ENCODE measurements at places on chromosomes 7 and 10.

DNA sequence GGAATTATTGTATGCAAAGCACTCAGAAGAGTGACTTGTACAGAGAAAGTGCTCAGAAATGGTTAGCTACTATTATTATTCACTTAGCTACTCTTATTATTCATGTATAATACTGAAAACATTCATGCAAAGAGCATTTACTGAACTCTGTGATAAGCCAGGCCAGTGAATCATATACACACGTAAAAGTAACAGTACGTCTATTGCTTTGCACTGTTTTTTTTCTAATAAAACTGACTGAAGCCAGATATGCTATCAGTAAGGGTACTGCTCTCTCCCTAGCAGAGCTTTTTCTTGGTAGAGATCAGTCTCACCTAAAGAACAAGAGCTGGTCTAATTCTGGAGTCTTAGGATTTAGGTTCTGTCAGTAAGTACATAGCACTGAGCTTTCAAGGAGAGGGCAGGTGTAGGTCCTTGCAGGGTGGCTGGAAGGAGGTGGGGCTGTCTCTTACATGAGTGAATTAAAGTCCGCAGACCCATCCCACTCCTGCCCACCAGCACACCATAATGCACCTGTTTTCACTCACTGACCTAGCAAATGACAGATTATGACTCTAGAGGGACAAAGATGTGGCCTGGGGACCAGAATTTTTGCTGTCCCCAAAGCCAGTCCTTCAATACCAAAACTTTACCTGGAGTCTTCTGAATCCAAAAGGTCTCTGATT lies 145.9 kb downstream of the ARID5B start:
- DNase-seq, result no peak

DNA sequence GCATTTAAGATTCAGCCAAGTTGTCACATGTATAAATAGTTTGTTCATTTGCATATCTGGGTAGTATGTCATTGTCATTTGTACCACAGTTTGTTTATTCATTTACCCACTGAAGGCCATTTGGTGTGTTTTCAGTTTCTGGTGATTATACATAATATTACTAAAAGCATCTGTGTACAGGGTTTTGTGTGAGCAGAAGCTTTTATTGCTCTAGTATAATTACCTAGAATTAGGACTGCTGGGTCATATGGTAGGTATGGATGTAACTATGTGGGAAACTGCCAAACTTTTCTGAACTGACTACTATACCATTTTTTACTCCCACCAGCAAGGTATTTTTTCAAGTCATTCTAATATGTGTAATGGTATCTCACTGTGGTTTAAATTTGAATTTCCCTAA lies 584.0 kb upstream of the GHITM start:
- DNase-seq, result no peak

GRCh38 chr7:106037489-106038176 lies 74.5 kb downstream of the SYPL1 start:
- DNase-seq, result no peak

GRCh38 chr7:12965767-12966166 lies 278.3 kb downstream of the ARL4A start:
- no peak for DNase-seq

DNA sequence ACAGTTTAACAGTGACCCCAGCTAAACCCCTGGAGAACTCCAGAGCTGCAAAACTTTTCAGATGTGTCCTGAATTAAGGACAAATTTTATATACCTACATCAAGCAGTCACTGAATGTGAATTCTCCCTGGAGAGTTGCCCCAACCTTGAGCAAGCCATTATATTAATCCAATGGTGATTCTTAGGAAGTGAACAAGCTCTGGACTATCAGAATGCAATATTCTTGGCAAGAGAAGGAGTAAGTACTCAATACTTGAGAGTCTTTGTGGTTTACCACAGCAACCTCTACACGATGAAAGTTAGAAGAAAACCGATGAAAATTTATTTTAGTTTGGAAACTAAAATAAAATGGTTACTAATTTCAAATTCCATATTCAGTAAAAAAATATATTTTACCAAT lies 19.3 kb upstream of the ZNF365 start:
- DNase-seq, result peak; percentile 8

- peak; percentile 59 for DNase-seq
Observed at GRCh38 chr10:18713077-18713476, 53.8 kb downstream of the ARL5B start.

DNA sequence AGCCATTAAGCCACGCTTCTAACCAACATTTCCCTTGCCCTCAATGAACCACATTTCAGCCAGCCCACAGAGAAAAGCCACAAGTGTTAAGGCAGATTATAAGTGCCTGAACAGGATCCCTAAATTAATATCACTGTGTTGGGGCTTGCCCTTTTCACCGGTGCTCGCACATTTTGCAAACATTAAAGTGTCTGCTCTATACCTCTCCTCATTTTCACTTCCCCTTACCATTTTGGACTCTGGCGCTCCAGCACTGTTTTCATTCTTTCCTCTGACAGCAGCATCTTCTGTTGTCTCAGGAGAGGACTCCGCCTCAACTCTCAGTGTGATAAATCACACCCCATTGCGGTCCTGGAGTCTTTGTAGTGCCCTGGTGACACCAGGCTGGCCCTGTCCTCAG lies 274.2 kb downstream of the BAMBI start:
- no peak for DNase-seq

GRCh38 chr10:133276100-133276434 lies 601 bp downstream of the ADAM8 start:
- no peak for DNase-seq

DNA sequence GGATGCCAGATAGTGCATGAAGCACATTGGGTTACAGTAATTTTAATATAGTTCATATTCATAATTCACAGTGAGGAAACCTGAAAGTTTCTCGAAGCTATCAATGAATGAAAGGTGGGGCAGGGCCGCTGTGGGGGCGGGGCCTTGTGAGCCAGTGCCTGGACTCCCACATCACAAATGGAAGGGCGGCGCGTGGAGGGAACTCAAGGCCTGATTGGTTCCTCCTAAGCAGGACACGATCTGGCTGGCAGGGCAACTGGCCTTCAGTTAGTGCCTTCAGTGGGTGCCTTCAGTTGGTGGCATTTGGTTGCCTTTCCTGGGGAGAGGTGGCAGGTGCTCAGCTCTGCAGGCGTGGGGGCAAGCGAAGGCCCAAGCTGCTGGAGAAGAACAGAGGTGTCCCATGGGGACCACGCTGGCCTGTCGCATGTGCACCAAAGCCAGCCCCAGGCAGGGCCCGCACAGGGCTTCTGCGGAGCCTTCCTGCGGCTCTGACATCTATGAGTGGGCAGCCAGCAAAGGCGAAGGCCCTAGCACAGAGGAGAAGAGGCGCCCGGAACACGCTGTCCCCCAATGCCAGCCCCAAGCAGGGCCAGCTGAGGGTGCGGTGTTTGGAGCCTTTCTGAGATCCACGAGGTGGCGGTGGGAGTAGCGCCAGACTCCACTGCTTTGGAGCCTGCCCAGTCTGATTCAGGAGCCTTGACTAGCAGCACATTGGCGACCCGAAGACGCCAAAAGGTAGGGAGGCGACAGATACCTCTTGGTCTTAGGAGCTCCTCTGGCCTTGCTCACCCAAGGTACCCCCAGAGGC lies 118.0 kb upstream of the PDSS1 start:
- no peak for DNase-seq

- DNase-seq, result no peak
Observed at GRCh38 chr7:124032369-124033094, at the start of gene TMEM229A. TMEM229A (minus strand) TSS chr7:124033067; CDS start chr7:124033003, 64 bp downstream.

DNA sequence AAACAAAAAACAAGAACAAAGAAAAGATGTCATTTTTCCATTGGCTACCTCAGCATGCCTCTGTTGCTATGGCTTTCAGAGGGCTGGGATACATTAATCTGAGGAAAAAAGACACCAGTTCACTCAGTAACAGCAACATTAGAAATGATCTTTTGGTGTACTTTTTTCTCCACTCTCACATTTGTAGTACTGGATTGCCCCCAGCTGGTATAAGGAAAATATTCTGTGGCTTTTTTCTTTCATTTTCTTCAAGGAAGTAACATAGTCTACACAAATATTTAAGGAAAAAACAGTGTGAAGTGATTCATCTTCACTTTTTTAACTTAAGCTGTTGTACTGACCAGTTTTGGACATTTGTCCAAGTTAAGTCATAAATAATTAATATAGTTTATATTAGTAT lies 482.3 kb downstream of the SORCS1 start:
- no peak for DNase-seq

GRCh38 chr7:52026140-52026539 lies 709.5 kb upstream of the COBL start:
- DNase-seq, result no peak

DNA sequence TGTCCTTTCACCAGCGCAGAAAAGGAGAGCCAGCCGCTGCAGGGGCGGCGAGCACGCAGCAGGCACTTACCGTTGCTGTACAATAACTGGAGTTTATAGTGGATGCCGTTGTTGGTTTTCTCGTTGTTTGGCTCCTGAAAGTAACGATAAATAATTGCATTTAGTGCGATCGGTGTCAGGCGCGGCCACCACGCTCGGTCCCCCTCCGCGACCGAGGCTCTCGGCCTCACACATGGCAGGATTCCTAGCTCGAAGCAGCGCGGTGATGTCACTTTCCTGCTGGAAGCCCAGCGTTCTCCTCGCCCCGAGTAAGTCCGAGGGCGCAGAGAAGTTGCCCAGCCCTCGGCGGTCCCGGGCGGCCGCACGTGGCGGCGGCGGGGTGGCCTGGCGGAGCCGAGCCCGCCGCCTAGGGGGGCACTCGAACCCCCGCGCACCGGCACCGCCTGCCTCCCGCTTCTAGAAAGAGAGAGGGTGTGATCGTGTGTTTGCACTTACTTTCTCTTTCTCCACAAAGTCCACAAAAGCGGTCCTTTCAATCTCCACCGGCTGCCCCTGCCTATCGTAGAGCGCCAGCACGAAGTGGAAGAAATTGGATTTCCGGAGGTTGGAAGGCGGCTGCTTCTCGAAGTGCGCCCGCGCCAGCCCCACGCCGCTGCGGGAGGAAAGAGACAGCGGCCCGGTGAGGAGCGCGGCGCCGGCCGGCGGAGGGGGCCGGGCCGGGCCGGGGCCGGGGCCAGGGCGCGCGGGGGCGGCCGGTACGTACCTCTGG lies 1.0 kb downstream of the EBF3 start:
- no peak for DNase-seq

GRCh38 chr7:156559001-156559400 lies 81.6 kb upstream of the RNF32 start:
- no peak for DNase-seq

- no peak for DNase-seq
Observed at GRCh38 chr10:11441151-11441535, 170.3 kb downstream of the USP6NL start.

GRCh38 chr7:148991536-148991935 lies 36.8 kb downstream of the PDIA4 start:
- DNase-seq, result no peak

- no peak for DNase-seq
Observed at GRCh38 chr10:118521415-118522117, 73.9 kb downstream of the PRLHR start.

GRCh38 chr7:27118580-27118979 lies 12.0 kb downstream of the HOXA4 start:
- no peak for DNase-seq

DNA sequence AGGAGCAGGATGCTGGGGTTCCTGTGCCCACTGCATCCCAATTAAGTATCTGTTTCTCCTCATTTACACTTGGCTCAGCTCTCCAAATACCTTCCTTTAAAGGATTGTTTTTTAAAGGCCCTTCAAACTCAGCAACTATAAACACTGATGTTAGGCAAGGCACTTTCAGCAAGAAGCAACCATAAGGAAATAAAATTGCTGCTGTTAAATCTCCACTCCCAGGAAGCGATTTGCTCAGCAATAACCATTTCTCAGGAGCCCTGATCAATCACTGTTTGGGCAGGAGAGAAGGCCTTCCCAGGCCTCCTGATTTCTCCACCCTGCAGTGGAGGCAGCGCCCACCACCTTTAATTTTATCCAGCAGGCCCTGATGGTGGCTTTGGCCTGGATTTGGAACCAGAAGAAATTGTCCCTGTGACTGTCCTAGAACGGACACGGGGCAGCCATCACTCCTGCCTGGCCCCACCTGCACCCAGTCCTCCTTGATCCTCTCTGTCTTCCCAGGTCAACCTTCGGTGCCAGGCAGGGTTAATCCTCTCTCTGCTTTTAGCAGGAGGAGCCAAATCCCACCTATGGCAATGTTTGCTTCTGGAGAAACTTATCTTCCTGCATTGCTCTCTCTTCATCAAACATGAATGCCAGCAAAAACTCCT lies 199.8 kb downstream of the PLXNA4 start:
- DNase-seq, result no peak

DNA sequence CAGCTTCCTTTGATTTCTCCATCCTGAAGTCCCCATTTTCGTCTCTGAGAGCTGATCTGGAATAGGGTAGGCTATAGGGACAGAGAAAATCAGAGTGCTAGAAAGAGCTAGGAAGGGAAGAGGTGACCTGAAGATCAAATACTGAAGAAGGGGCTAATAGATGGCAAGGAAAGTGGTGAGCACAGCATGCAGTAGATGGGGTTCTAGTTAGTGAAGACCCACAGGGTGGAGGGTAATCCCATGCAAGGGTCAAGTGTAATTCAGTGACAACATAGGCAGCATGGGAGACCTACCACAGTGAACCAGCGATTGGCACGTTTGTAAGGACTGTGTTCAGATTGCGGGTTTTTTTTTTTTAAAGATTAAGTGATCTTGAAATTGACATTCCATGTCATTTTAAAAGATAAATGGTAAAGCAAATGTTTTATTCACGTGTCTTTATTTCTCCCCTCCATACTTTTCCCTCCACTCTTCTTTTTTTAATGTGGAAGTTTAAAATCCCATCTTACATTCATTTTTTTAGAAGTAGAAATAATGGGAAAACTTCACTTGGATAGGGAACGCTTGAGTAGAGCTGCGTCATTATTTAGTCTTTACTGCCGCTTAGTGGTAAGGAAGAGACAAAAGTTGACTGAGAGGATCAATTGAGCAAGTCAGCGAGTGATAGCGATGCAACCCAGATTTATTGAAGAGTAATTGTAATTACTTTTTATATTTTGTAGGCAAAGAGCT lies 21.0 kb upstream of the ABI1 start:
- no peak for DNase-seq

DNA sequence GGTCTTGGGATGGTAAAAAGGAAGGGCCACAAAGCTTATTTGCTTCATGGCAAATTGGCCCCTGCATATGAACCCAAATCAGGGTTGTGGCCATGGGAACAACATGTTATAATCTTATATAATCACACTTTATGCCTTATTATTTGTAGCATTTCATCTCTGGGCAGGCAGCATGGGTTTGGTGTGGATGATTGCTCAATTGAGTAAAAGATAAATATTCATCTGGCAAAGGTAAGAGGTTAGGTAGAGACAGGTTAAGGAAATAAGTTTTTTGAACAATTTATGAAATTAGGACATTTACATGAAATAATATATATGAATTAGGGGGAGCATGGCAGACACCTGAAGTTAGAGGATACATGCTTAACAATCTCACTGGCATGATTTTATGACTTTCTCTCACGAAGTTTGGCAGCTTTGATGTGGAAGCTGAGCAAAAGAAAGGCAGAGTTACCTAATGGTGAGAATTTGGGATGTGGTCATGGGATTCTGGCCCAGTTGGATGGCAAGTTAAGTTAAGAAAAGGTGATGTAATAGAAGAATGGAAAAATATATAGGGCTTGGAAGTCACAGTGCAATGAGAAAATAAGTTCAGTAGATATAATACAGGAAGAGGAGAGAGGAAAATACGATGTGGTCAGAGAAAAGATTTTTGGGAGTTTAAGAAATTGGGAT lies 88.1 kb upstream of the FAM3C start:
- DNase-seq, result no peak
